ENCODE measurements at places on chromosomes 3 and 15.

- no peak for DNase-seq
Observed at GRCh38 chr3:112056451-112056929, 22.0 kb downstream of the TMPRSS7 start.

GRCh38 chr15:87736891-87737389 is 519.6 kb downstream of the NTRK3 start:
- DNase-seq: no peak

- no peak for DNase-seq
Observed at GRCh38 chr15:85443046-85443445, 62.6 kb downstream of the AKAP13 start.

- no peak for DNase-seq
Observed at GRCh38 chr3:153670577-153670976, 450.6 kb upstream of the ARHGEF26 start.

DNA sequence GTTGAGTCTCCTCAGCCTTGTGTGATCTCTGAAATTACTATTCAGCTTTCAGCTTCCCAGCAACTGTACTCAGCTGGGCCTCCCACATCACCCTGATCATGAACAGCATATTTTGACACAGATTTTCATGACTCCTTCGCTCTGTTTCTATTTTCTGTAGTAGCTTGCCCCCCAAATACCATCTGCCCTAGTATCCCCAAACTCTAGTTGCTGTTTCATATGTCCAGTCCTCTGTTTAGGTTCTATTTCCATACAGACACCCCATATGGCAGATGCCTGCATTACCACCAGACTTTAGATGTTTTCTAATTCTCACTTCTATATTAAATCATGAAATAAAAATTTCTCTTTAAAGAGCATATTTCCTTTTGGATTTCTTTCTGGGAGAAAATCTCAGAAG is 217.2 kb upstream of the ARPP21 start:
- DNase-seq: no peak

DNA sequence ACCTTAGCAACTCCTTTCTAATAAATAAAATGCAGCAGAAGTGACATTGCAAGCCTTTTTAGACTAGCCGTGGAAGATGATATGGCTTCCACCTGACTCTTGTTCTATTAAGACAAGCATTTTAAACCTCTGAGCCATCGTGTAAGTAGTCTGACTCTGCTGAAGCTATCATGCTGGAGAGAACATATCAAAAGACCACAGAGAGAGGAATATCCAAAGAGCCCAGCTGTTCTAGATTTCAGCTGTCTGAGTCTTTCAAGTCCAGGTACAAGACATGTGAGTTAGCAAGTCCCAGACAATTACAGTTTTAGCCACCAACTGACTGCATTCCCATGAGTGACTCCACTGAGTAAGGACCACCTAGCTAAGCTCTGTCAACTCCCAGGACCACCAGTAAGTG is 517.0 kb upstream of the NAALADL2 start:
- no peak for DNase-seq

DNA sequence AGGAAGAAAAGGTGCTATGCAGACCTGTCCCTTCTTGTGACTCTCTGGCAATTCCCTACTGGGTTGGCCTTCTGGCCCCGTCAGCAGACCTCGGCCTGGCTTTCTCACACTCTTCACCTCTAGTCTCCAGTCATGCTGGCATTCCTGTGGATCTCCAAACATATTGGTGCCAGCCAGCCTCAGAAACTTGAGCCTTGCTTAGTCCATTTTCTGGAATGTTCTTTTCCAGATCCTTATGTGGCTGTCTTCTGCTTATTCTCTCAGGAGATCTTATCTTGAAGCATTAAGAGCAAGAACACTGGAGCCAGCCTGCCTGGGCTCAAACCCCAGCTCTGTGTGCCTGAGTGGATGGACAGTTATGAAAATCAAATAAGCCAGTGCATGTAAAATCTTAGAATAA is 88.2 kb upstream of the NTRK3 start:
- no peak for DNase-seq

- DNase-seq: no peak
Observed at GRCh38 chr3:50194903-50195500, 3.6 kb downstream of the GNAT1 start.

GRCh38 chr3:184727357-184728009 is 15.6 kb upstream of the MAGEF1 start:
- DNase-seq: no peak

DNA sequence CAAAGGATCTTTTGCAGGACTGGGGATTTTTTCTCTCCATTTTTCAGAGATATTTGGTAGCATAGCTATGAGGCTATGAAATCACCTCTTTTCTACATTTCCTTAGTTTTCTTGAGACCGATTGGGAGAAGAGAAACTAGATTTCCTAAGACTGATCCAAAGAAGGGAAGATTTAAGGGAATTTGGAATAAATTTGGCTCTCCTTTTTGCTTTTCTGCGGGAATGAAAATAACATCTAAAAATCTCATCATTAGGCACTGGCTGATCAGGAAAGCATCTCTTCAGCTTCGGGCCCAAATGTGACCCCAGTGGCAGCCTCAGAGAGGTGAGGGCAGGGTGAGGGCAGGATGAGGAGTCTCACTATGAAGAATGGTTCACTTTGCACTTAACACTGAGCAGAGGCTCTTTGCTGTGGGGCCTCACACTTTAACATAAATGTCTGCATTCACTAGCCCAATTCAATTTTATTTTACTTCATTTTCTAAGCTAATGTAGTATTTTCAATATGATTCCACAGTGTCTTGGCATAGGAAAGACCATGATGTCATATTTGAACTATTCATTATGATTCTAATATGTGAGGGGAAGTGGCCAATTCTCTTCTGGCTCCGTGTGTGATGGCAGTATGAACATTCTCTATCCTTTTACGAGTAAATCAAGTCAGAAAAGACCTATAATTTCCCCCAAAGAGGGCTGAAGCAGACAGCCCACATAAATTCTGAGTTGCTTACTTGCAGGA is 193.2 kb downstream of the MEX3B start:
- no peak for DNase-seq

DNA sequence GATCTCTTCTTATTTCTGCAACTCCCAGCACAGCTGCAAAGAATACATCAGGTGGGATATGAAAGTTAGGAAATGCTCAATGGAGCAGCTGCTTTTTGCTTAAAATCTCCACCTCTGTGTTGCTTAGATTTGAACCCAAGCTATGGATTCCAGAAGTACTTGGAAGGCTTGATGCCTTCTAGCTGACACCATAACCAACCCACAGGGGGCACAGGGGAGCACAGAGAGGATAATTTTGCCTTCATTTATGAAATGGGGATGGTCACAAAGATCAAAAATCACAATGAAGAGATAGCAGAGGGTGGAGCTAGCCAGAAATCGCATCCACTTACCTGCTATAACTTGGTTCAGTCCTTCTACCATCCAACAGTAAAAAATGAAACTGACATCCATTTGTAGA is 75.7 kb downstream of the DUT start:
- no peak for DNase-seq

DNA sequence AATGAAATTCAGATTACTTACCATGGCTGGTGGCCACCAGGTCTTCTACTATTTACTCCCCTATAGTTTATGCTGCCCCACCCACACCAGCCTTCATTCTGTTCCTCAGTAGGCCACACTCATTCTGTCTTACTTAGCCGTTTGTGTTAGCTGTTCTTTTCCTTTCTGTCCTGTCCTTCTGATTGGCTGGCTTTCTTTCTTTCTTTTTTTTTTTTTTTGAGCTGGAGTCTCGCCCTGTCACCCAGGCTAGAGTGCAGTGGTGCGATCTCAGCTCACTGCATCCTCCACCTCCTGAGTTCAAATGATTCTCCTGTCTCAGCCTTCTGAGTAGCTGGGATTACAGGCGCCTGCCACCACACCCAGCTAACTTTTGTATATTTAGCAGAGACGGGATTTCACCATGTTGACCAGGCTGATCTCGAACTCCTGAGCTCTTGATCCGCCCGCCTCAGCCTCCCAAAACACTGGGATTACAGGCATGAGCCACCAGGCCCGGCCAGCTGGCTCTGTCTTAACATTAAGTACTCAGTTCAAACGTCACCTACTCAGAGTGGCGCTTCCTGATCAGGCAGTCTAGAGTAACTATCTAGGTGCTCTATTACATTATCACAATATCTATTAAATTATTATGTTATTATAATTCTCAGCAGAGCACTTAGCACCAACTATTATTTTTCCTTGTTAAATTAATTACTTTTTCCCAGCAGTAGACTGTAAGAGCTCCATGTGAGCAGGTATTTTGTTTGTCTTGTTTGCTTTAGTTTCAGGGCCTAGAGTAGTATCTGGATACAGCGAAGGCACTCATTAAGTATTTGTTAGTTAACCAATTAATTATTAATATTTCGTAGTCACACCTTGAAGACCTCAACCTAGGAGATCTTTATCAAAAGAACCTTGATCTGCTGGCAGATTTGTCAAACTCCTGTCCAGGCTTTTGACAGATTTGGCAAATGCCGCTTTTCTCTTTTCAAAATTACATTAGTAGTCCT is 6.4 kb downstream of the CMSS1 start:
- DNase-seq: no peak

- no peak for DNase-seq
Observed at GRCh38 chr3:52046186-52046901, 10.0 kb downstream of the DUSP7 start.

GRCh38 chr15:67186688-67187087 is 67.8 kb downstream of the AAGAB start:
- no peak for DNase-seq

GRCh38 chr3:167493244-167493643 is 19.4 kb upstream of the SERPINI2 start:
- no peak for DNase-seq

DNA sequence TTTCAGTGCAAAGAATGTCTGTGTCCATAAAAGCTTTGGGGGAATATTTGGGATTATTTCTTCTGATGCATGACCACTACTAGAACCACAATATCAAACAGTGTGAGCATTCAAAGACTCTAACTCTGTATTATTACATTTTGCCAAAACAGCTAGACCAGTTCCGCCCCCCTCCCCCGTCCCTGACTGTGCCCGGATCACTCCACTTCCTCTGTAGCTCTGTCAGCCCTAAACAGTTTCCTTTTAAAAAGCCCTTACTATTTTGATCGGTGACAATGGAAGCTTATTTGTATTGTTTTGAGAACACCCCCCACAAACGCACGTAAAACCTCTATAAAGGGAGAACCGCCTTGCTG is 36.6 kb upstream of the EPHB3 start:
- DNase-seq: no peak

- DNase-seq: no peak
Observed at GRCh38 chr3:64668582-64669510, 19.0 kb downstream of the ADAMTS9 start.

DNA sequence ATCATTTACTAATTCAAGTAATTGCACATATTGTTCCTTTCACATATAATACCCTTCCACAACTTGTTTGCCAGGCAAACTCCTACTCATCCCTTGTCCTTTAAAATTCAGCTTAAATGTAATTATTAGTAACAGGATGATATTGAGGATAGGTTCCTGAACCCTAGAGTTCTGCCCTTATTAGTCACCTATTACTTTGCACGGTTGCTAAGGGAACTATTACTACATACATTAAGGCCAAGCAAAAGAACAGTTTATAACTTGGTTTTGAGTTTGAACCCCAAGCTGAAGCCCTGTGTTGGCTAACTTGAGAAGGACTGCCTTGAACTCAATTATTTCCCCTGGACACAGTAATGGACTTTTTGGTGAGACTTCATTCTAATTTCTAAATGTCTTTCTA is 529.7 kb downstream of the IGSF11 start:
- no peak for DNase-seq

DNA sequence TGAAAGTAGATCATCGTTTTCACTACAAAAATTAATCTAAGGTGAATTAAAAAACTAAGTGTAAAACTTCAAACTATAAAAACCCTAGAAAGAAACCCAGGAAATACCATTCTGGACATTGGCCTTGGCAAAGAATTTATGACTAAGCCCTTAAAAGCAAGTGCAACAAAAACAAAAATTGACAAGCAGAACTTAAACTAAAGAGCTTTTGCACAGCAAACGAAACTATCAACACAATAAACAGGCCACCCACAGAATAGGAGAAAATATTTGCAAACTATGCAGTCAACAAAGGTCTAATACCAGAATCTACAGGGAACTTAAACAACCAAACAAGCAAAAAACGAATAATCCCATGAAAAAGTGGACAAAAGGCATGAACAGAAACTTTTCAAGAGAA is 302.0 kb downstream of the CHST2 start:
- no peak for DNase-seq

DNA sequence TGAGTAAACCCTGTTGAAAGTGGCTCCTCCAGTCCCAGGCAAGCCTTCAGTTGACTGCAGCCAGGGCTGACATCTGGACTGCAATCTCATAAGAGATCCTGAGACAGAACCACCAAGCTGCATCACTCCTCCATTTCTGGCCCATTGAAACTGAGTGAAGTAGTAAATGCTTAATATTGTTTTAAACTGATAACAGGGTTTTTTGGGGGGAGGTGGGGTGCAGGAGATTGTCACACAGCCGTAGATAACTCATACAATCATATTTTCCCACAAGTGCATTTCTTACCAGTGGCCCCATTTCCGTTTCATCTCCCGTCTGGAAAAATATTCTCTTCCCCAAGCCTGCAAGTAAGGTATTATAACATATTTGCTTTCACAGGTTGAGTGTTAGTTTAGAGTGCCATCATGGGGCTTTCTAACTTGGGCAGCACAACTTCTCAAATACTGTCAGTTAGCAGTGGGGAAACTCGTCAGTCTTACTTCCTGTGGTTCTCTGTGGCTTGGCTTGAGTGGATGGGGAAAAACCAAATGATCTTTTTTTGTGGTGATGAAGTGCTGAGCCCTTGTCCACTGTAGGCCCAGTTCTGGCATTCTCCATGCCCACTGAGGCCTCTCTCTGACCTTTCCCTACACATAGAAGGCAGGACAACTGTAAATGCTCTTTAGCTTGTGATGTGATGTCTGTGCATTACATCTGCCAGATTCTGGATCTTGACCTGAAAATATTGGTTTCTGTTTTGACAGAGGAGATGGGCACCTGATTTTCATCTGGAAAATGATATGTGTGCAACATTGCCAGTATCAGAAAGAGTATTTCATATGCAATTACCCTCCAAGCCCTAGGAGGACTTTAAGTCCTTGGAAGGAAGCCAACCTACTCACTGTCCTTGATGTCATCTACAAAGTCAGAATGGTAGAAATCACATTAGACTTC is 90.1 kb upstream of the BHLHE40 start:
- DNase-seq: no peak

DNA sequence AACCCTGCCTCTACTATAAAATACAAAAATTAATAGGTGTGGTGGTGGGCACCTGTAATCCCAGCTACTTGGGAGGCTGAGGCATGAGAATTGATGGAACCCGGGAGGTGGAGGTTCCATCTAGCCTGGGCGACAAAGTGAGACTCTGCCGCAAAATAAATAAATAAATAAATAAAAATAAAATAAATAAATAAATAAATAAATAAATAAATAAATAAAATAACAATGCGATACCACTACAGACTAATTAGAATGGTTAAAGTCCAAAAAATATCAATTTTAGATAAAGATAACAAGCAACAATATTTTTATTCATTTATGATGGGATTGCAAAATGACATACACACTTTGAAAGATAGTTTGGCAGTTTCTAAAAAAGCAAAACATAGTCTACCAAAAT is 1131.5 kb downstream of the SI start:
- DNase-seq: no peak

Data from CD8-positive, alpha-beta memory T cell (primary cell).